ENCODE measurements at places on chromosomes 11 and 22.

GRCh38 chr11:113949891-113950290 lies 25.0 kb upstream of the HTR3A start:
- no peak for DNase-seq

DNA sequence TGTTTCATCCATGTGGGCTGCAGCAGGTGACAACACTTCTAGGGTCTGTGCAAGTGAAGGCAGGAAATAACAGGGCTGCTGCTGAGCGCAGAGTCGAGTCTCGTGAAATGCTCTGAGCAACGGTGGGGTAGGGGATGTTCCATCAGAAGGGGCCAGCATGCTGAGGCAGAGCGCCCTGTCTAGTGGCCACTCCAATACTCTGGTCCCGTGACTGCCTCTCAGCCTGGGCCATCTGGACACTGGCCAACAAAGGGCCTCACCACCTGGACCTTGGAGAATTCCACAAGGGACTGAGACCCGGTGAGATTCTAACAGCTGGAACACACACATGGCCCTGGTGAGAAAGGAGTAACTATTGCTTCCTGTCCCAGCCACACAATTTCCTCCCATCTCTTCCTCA lies 375.7 kb downstream of the SHANK2 start:
- DNase-seq: no peak

- no peak for DNase-seq
Observed at GRCh38 chr11:128481135-128481534, 106.2 kb downstream of the ETS1 start.

DNA sequence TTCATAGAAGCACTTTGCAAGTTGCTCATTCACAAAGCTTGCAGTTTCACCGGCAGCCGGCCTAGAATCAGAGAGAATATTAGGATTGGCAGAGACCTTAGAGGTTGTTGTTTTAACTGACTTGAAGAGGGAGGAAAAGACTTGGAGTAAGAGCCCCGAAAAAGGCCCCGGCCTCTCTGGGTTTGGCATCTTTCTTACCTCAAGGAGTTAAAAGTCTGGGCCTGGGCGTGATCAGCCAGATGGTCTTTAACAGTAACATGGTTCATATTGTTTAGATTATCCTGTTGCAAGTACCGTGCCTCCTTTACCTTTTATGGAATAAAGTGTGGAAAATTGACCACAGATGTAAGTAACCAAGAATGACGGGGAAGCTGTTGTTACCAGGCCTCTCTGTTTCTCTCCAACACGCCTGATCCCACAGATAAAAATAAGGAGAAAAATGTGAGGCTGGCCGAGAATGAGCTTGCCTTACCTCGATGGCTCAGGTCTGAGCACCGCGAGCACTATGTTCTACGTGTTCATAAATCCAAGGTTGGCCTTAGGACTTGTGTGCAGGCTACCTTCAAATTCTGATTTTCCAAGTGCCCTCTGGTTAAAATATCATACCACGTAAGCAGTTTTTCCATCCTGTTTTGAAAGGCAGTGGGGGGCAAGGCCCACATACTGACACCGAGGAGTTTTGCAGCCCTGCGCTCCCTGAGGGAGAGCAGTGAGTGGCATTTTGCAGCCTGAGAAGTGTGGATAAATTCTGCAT lies 56.4 kb downstream of the PARVA start:
- DNase-seq: no peak

- no peak for DNase-seq
Observed at GRCh38 chr11:101043940-101044339, 85.7 kb downstream of the PGR start.

DNA sequence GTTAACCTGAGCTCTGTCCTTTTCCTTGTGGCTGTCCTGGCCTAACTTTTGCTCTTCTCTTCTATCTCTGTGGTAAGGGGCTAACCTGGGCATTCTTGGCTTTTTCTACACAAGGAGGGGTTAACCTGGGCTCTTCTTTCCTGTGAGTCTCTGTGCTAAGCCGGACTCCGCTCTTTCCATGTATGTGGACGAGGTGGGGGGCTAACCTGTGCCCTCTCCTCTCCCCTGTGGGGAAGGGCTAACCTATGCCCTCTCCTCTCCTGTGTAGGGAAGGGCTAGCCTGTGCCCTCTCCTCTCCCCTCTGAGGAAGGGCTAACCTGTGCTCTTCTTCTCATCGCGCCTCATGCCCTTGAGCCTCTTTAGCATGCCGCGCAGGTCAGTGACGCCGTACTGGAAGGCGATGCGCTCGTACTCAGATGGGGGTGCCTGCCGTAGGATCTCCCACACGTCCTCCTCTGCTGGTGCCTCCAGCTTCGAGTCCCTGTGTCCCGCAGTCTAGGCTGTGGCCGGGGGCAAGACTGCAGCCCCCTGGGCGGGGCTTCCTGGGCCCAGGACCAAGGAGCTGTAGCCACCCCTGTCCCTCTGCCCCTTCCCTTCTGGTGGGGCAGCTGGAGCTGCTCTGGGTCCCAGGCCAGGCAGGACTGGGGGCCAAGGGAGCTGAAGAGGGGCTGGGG lies 6.5 kb downstream of the MYBPC3 start:
- DNase-seq: no peak

GRCh38 chr11:69400771-69401590 lies 80.5 kb upstream of the LINC01488 start:
- no peak for DNase-seq

- no peak for DNase-seq
Observed at GRCh38 chr11:367956-368413, 1.3 kb upstream of the B4GALNT4 start.

GRCh38 chr11:48142889-48143288 lies 73.7 kb upstream of the OR4B1 start:
- DNase-seq: no peak

GRCh38 chr11:60504219-60504905 lies 10.8 kb upstream of the MS4A13 start:
- DNase-seq: no peak

- no peak for DNase-seq
Observed at GRCh38 chr22:22759371-22759770, 115.0 kb downstream of the GGTLC2 start.

- no peak for DNase-seq
Observed at GRCh38 chr11:75205564-75206020, 35.0 kb upstream of the TPBGL start.

- peak; percentile 31 for DNase-seq
Observed at GRCh38 chr11:31236143-31236542, 133.4 kb downstream of the DCDC1 start.

GRCh38 chr11:10858439-10859325 lies 829 bp upstream of the ZBED5 start:
- peak; percentile 77 for DNase-seq

- DNase-seq: no peak
Observed at GRCh38 chr11:128725630-128726319, 31.9 kb downstream of the FLI1 start.

GRCh38 chr11:23078289-23078971 lies 218.2 kb upstream of the CCDC179 start:
- DNase-seq: no peak

DNA sequence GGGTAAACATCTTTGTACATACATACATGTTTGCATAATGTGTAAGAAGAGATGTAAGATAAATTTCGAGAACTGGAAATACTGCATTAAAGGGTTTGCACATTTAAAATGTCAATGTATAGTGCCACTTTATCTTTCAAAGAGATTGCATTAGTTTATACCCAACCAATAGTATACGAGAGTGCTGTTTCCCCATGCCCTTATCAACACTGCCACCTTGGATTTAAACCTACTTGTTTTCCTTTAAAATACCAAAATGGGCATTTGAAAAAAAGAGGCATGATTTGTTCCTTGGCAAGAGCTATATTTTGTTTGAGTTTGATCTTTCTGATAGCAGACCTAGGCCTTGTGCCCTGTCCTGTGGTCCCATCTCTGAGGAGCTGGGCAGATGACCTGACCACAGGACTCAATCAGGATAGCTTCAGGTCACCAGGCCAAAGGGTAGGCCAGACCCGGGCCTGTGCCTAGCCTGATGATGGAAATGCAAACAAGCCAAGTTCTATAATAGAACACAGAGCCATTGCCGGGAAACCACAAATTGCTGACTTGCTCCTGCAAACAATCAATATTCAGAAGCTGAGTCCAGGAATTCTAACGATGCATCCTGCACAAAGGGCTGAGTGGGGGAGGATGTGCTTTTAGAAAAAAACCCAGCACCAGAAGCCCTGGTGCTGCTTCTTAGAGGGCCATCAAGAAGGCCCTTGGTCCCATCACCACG lies 16.9 kb upstream of the ALG8 start:
- DNase-seq: no peak

Data from G401 (cell line).